ENCODE measurements at places on chromosomes 1 and 21.

- no peak for DNase-seq
Observed at GRCh38 chr1:17559615-17560419, 20.3 kb downstream of the ARHGEF10L start.

GRCh38 chr1:69739251-69739605 lies 171.5 kb downstream of the LRRC7 start:
- DNase-seq = no peak

GRCh38 chr1:206117151-206117948 lies at the start of gene AVPR1B:
Gene AVPR1B, minus strand, starts transcription at chr1:206117388. Its CDS starts 498 bp downstream, at chr1:206116890.
- peak; percentile 81 for DNase-seq

DNA sequence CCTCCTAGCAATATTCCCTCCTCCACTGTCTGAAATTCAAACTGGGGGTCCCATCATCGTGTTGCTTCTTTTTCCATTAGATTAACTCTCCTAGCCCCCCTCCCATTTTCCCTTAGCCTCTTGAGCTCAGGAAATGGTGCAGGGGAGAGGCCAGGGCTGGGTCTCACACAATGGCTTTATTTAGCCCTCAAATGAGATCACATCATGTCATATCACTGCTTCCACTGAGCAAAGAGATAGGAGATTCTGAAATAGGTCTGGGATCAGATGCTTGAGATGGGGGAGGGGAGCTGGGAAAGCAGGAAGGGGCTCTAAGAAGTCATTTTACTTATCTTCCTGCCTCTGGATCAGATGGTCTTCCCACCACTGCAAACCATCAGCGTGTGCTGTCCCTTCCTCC lies 17.8 kb upstream of the ARHGEF2 start:
- DNase-seq = no peak

- no peak for DNase-seq
Observed at GRCh38 chr21:46634427-46634826, 1.0 kb upstream of the PRMT2 start.
